ENCODE measurements at places on chromosomes 16 and 17.

- DNase-seq, result no peak
These were observed 105.9 kb downstream of the METRNL start for GRCh38 chr17:83185023-83186002.

DNA sequence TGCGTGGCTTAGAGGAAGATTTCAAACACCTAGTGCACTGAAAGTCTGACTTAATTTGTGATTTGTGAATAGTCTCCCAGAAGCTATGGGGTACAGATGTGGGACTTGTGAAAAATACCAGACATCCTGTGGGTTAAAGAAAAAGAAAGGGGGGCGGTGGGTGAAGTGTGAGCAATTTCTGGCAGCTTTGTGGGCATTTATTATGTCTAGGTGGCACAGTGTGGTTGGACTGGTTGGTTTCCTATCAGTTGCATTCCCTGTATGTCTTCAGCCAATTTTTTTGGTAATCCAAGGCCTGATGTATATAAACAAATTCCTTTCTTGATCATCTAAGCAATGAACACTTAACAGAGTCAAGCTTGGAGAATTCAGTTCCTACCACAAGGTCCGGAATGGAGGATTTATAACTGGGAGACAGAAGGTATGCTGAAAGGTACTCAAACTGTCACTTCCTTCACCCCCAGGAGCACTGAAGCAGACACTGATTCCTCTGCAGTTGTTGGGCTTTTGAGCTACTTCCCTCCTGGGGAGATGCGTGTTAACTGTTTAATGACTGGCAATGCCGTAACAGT, 211.6 kb downstream of the WWOX start:
- no peak for DNase-seq

GRCh38 chr17:78824240-78824639, 16.4 kb downstream of the USP36 start:
- no peak for DNase-seq

DNA sequence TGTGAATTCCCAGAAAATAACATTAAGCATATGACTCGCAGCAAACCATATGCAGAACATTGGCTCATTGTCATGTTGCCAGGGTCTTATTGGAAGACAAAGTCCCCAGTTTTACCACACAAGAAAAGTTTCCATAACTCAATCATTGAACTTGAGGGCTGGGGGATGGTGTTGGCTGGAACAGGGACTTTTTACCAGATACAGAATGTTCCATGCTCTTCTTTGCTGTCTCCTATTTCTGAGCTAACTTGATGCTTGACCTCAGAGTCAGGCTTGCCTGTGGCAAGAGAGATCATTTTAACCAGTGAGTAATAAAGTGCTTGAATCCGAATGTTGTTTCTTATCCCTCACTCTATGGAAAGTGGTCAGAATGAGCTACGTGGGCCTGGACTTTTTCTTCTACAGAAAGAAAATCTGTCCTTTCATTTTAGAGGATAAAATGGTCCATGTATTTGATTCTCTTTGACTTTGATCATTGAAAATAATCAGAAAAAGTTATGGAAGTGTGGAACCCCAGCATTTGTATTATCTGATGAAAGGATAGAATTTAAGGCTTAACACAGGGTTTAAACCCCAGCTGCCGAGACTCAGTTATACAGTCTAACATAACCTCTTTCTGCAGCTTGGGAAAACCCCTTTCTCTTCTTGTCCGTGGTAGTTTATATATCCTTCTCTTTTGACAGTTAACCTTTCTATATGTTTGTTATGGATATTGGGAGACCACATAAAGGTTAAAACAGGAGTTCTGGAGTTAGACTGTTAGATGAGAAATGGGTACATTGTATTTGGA, 67.0 kb downstream of the TUBD1 start:
- no peak for DNase-seq

DNA sequence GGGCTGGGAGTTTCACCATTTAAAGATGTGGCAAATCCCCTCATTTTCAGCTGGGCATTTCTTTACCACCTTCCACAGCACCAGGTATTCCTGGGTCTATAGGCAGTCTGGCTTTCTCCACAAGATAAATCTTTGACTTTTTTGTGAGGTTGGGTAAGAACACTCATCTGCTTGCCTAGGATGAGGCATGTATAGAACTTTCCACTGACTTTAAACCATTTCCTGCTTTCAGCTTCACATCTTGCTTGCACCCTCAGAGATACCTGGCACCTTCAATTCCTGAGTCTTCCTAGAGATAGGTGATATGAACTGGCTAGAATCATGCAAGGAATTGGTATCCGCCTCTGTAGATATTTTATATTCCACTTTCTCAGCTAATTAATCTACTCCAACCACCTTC, 27.9 kb downstream of the SMURF2 start:
- DNase-seq, result no peak

DNA sequence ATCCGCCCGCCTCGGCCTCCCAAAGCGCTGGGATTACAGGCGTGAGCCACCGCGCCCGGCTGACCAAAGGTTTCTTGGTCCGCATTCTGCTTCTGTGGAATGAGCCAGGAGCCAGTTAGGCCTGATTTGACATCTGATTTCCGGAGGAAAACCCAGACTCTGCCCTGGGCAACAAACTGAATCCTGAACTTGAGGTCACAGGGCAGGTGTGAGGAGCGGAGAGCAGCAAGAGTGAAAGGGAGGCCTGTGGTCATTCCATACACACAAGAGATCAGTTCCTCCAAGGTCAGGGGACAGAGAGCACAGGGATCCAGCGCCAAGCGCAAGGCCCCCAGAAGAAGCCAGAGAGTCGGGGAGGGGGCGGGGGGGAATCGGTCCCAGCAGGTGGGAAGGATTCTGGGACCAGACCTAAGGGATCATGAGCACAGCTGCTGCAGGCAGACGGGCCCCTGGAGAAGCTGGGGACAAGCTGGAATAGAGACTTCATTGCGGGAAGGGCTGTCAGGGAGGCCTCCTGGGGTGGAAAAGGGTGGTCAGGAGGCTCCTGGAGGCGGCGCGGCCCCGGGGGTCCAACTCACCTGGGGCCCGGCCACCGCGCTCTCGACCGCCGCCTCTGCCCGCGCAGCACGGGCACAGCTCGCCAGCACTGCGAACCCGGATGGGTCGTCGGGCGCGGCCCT, 436 bp downstream of the SHPK start:
- no peak for DNase-seq

DNA sequence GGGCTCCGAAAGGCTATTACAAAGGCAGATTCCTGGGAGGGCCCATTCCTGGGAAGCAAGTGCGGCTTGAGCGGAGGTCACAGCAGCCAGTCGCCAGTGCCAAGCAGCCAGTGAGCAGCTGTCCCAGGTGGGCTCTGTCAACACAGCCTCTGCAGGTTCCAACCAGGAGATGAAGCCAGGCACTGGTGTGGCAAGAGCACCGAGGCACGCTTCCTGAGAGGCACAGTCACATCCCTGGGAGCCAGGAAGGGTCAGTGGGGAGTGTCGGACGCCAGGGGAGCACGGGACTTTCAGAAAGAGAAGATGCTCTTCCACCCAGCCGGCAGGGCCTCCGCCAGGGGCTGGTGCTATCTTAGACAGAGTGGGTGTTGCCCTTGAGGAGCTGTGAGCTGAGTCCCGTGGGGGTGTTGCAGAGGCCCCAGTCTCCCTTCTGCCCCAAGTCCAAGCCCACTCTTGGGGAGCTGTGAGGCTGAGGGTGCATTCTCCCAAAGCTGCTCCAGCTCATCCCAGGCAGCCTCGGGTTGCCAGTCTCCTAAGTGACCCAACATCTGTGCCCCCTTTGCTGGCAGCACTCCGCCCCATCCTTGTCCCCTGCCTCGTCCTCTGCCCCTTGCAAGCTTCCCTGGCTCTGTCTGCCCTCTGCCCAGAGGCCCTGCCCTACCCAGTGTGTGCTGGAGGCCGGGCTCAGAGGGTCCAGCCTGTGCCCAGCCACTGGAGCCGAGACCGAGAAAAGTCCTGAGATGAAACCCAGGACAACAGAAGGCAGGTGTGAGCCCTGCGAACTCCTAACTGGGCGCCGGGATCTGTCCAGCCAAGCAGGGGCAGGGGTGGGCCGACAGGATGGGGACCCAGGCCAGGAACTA, 6.6 kb downstream of the UBALD1 start:
- DNase-seq, result no peak

DNA sequence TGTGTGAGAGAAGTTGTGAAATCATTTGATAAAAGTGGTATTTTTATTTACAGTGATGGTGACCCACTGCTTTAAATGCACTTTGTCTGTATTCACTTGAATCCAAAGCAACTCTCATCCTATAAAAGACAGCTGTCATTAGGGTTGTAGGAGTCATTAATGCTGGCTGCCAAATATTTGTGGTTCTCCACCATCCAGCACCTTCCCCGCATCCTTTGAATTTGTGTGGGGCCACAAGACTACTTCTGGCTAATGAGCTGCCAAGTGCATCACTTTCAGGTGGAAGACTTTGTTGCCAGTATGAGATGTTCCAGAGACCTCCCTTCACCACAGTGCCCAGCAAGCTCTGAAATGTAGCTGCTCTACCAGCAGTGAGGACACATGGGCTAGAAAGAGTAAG, 43.4 kb downstream of the CMTM3 start:
- DNase-seq, result no peak

GRCh38 chr17:39408360-39408759, 6.9 kb upstream of the FBXL20 start:
- no peak for DNase-seq

GRCh38 chr16:85616607-85617321, 3.6 kb downstream of the GSE1 start:
- no peak for DNase-seq

DNA sequence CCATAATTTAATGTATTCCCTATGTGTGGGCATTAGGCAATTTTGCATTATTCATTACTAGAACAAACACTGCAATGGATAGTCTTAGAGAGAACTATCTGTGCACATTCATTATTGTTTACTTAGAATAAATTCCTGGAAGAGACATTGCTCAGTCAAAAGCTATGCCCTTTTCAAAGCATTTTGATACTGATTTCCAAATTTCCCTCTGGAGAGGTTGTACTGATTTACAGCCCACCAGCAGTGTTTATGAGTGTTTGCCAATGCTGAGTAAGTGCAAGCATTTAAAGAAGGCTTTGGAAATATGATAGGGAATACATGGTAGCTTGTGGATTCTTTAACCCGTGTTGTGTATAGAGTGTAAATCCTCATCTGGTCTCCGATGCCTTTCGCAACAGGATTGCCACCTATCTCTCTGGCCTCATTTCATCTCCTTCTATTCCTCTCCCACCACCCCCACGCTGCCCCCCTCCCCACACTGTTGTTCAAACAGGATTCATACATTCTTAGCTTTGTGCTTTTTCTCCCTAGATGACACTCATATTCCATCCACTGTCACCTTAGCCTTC, 33.4 kb upstream of the MMD start:
- no peak for DNase-seq

GRCh38 chr17:38605411-38605840, 326 bp downstream of the SRCIN1 start:
- no peak for DNase-seq

- DNase-seq, result no peak
These were observed 209.7 kb downstream of the CCDC182 start for GRCh38 chr17:57535249-57535966.

GRCh38 chr17:27622986-27623385, 8.0 kb upstream of the LGALS9 start:
- no peak for DNase-seq

- no peak for DNase-seq
These were observed 11.3 kb upstream of the AXIN2 start for GRCh38 chr17:65572581-65573281.

- no peak for DNase-seq
These were observed 37.7 kb upstream of the PHLPP2 start for GRCh38 chr16:71762186-71762585.

DNA sequence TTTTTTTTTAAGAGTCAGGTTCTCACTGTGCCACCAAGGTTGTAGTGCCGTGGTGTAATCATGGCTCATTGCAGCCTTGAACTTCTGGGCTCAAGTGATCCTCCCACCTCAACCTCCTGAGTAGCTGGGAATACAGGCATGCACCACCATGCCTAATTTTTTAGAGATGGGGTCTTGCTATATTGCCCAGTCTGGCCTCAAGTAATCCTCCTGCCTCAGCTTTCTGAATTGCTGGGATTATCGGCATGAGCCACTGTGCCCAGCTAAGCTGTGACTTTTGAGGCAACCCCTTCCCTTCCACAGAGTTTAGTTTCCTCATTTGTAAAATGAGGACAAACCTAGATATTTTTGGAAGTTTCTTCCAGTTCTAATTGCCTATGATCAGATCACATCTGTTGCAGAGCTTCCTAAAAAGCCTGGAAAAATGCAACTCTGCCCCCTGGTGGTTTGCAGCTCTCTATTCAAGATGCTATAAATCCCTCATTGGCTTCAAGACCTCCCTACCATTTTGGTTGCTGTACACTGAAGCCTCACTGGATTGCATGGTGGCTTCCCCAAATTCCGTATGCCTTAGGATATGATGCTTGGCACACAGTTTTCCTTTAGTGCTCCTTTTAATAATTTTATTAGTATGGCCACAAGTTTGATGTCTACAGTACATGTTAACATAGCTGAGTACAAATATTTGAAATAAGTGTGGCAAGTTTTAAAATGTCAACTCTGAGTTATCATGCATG, 19.3 kb downstream of the GDE1 start:
- no peak for DNase-seq

DNA sequence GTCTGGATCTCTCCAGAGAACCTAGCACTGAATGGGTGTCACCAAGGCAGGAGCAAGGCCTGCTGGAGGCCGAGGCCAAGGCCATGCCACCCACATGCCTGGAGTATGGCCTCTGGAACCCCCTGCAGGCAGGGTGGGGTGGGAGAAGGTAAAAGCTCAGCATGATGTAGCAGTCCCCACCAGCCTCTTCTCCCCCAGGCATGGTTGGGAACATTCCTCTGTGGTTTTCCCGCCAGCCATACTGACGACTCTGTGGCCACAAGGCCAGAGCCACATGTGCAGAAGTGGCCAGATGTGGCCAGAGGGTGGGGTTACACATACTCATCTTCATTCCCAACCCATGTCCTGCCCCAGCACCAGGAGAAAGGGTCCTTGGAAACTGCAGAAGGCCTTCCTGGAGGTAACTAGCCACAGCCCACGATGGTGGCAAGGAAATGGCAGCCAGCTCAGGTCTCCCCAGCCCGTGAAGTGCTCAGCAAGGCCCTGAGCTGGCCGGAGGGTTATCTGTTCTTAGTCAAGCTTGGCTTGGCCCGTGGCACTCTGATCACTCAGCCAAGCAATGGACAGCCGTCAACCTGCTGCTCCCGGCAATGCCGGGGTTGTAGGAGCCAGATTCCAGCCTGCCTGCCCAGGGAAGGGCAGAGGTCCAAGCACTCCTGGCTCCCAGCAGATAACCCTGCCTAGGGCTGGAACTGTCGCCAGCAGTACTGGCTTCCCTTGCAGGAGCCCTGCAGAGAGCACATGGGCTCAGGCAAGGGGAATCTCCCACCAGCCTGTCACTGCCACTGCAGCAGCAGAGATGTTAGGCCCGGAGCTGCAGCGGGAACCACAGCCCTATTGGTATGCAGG, 26.1 kb downstream of the HDAC5 start:
- DNase-seq, result no peak

DNA sequence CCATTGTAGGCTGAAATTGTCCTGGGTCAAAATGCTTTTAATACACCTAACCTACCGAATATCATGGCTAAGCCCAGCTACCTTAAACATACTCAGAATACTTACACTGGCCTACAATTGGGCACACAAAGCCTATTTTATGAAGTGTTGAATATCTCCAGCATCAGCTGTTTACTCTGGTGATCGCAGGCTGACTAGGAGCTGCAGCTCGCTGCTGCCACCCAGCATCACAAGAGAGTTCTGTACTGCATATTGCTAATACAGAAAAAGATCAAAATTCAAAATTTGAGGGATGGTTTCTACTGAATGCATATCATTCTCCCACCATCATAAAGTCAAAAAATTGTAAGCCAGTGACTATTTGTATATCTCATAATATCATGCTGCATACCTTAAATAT, 55.3 kb downstream of the ULK2 start:
- no peak for DNase-seq
